ENCODE measurements at places on chromosomes 1 and 21.

GRCh38 chr21:38796424-38796823 lies 9.3 kb upstream of the ETS2 start:
- no peak for DNase-seq

DNA sequence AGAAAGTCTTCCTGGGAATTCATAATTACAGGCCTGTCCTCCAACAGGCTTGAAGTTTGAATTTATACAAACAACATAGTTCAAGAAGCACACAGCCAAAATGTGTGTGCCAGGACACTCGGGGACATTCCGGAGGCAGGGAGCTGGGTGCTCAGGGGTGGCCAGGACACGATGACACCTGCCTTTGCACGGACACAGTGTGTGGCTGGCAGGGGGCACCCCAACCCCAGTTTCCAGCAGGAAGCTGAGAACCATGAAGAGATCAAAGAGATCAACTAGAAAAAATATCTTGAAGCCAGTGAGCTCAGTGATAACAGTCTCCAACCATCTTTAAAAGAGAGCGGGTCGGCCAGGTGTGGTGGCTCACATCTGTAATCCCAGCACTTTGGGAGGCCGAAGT lies 32.5 kb upstream of the TRAPPC10 start:
- DNase-seq, result no peak

DNA sequence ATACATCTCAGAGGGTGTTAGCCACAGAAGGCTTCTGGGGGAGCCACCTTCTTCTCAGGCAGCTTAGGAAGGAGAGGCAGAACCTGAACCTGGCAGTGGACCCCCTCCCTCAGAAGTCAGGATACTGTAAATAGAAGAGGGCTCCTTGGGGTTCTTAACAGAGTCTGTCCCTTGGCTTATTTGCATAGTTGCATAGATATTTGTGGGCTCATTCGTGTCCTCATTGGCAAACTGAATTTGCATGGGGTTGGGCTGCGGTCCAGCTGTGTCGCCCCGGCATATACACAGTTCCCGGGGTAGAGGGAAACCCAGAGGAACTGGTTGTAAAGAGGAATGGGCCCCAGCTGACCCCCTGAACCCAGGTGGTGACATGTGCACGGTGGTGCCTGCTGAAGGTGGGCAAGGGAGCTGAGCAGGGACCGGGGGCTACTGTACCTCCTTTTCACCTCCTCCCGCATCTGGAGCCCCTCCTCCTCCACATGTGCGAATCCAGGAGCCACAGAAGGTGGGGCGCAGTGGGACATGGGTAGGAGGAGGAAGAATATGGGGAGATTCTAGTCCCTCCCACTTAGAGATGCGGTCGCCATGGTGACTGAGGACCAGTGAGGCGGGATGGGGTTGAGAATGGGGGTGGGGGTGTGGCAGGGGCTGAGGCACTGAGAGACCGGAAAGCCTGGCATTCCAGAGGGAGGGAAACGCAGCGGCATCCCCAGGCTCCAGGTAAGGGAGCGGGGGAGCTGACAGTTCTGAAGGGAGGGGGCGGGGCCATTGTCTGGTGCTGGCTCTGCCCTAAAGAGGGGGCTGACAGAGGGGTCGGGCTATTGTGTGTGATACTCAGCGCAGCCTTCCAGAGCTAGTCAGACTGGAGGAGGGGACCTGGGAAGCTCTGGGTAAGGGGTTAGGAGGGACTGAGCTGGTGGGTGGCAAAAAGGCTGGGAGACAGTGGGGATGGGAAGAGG lies 3.7 kb upstream of the SEMA4A start:
- DNase-seq, result no peak

- DNase-seq, result no peak
These were observed 71.6 kb downstream of the XCL2 start for GRCh38 chr1:168472223-168472622.

DNA sequence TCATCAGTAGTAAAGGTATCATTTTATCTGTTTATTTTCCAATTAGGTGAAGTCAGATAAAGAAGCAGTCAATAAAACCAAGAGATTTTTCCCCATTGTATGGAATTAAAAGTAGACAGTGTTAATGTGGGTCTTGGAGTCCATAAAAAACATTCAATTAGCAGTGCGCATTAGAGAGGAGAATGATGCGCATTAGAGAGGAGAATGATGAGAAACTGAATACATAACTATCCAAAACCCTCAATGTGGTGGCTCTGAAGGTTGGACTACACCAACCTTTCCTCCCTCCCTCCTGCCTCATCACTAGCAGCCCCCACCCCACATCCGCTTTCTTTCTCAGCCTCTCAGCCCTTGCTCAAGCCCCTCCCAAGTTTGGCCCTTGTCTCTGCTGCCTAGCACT lies 99.5 kb downstream of the DAB1 start:
- no peak for DNase-seq

DNA sequence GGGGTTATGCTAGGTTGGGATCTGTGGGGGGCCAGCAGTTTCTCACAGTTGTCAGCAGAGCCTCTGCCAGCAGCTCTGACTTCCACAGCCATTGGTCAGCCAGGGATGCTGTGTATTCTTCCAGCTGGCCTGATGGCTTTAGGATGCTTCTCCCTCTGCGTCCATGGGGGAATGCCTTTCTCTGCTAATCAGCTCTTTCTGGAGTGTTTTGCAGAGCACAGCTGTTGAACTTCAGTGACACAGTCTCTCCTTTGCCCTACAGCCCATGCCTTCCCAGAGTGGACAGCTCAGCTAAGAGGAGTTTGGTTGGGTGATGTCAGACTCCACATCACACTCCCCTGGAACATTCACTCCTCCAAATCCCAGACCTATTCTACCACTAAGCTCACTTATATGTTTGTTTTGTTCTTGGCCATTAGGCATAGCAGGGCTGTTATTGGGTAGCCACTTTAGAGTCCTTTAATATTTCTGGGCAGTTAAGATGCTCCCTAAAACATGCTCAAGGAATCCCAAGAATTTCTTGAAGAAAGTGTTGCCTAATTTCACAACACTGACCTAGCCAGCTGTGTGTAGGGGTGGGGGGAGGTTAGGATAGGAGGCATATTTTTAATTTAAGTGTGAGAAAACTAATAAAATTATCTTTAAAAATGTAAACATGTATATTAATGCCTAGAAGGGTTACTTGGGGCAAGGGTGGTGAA lies 75.3 kb upstream of the KIAA0040 start:
- no peak for DNase-seq

GRCh38 chr1:181335631-181336030 lies 147.7 kb upstream of the CACNA1E start:
- no peak for DNase-seq

DNA sequence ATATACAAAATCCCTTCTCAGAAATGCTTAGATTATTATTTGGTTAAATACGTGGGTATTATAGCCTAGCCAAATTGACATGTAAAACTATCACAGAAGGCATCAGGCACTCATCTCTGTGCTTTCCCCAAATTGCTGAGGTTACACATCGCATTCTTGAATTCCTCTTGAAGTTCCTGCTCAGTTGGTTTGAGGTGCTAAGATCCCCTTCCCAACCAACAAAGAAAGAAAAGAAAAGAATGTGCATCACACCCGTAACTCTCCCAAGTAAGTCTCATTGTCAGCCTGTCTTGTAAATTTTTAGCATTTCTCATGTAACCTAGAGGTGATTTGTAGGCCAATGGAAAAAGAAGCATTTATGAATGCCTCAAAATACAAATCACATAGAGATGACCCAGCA lies 539.2 kb upstream of the PRMT6 start:
- no peak for DNase-seq

DNA sequence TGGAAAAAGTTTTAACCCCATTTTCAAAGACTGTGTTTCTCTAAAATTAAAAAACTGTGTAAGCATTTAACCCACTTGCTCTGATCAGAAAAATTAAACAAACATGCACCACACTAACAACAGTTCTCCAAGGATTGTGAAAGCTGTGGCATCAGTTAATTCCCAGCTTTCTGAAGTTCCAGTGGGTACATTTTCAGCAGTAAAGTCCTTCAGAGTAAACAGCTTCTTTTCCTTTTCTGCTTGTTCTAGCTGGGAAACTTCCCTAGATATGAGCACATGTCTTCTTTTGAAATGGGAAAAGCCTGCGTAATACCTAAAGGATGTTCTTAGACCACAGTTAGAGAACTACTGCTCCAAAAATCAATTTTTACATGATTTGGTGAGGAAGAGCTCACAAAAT lies 11.1 kb downstream of the PRRX1 start:
- no peak for DNase-seq

GRCh38 chr1:237864338-237865244 lies 26.1 kb downstream of the ZP4 start:
- DNase-seq, result no peak
